Stimulated activated CD4-positive, alpha-beta T cell treated with anti-CD3 and anti-CD28 coated beads, Interleukin-15, amount 100 ng/mL, for 48 hours (primary cell): ENCODE measurements at places on chromosomes 7 and 10.

GRCh38 chr7:80450621-80451308, 61.1 kb downstream of the GNAT3 start:
- DNase-seq = no peak

GRCh38 chr10:95388539-95388938, 97.7 kb upstream of the PDLIM1 start:
- no peak for DNase-seq

- no peak for DNase-seq
Measured at GRCh38 chr7:133344275-133344674, 91.4 kb downstream of the EXOC4 start.

GRCh38 chr7:64634406-64635062, 31.4 kb upstream of the ZNF107 start:
- DNase-seq = no peak

DNA sequence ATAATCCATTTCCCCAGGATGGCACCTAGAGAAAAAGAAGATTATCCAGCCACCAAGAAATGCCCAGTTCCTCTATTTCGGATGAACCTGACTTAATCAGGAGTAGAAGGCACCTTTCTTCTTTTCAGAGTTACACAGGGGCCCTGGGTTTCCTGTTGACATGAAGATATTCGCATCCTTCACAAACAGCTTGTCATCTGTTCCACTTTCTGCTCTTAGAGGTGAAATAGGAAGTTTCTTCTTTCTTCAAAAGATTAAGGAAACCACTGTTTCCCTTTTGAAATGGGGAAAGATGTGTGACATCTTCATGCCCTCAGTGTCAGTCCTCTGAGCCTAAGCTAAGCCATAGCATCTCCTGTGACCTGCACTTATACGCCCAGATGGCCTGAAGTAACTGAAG, 39.1 kb upstream of the RAB18 start:
- DNase-seq = no peak

DNA sequence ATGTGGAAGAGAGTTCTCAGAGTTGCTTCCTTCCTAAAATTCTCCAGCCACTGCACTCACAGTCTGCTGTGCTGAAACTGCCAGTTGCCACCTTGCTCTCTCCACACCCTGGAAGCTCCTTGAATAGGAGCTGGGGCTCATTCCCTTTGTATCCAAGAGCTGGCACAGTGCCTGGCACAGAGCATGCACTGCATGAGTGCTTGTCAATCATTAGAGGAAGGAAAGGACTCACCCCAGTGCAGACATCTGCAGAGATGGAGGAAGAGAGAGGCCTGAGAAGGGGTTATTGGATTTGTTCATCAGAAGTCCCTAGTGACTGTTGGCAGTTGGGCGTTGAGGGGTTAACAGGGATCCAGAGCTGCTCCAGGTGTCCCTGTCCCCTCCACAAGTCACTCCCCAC, 41.7 kb upstream of the DUSP5 start:
- DNase-seq = no peak
